ENCODE measurements at places on chromosomes 11 and 22.
A peak's percentile ranks its signal among the peaks of the same experiment; 100 is the strongest.

GRCh38 chr11:27081056-27081455 lies 40.4 kb downstream of the BBOX1 start:
- no peak for DNase-seq

DNA sequence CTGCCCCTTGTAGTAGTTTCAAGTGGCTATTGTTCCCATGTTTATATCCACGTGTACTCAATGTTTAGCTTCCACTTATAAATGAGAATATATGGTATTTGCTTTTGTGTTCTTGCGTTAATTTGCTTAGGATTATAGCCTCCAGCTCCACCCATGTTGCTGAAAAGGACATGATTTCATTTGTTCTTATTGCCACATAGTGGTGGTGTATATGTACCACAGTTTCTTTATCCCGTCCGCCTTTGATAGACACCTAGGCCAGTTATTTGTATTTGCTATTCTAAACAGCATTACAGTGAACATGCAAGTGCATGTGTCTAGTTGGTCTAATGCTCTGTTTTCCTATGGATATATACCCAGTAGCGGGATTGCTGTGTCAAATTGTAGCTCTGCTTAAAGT lies 6.8 kb downstream of the OR51B2 start:
- DNase-seq, result no peak

- no peak for DNase-seq
These were observed 9.1 kb downstream of the NDUFV1 start for GRCh38 chr11:67615728-67616430.

DNA sequence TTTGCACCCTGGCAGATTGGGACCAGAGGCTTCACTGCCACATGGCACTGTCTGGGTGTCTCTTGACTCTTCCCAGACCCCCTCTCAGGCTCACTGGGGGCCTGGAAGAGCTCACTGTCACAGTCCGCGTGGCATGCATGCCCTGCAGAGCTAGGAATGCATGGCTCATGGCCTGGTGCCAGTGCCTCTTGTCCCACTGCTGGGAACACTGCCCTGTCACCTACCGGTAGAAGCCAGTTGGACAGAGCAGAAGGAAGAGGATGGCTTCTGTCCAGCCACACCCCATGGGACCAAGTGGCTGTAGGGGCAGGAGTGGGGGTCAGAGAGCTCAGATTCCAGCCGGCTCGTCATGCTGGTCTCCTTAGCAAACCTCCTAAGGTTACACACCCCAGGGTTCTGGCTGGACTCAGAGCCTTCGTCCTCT lies 29.7 kb downstream of the MB start:
- DNase-seq, result peak; percentile 66

- DNase-seq, result no peak
These were observed 5.8 kb downstream of the CD44 start for GRCh38 chr11:35144806-35145205.

DNA sequence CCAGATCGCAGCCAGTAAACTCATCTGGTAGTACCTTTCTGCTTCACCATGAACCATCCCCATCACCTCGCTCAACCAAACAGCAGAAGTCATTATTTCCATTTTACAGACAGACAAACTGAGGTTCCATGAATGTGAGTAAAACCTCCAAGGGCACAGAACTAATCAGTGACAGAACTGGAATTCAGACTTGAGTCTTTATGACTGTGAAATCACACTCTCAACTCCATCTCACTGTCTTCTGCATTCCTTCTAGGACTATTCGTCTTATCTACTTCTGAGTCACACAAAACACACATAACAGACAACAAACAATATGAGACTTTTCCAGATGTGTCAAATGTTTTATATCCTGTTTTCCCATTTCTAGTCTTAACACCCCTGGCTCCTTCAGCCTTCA lies 9.3 kb upstream of the NUP50 start:
- no peak for DNase-seq

DNA sequence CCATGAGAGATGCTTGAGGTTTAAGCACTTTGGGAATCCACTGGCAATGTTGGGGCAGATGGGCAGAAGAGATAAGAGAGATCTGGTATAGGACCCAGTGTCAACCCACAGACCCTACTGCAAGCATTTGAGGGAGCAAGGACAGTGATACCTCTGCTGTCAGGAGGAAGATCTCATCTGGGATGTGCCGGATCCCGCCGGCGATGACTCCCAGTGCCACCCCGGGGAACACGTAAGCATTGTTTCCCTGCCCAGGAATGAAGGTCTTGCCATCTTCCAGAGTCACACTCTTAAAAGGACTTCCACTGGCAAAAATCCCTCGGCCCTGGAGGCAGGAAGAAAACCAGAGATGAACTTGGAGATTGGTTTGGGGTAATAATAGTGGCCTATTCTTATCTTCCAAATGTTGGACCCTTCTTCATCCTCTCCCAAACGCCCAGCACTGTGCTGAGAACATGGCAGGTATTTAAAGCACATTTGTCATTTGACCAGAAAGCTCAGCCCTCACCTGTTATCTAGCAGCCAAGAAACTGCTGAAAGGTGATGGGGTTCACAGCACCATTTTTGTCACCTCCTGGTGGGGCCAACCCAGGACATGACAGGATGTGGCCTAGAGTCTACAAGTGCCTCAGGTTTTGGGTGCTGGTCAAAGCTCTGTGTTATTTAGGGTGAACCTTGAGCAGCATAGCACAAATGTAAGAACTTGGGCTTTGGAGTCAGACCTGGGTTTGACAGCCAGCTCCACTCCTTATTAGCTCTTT lies 71.7 kb downstream of the CCDC81 start:
- DNase-seq, result no peak

GRCh38 chr11:126716456-126717083 lies 284.0 kb downstream of the KIRREL3 start:
- DNase-seq, result peak; percentile 72

DNA sequence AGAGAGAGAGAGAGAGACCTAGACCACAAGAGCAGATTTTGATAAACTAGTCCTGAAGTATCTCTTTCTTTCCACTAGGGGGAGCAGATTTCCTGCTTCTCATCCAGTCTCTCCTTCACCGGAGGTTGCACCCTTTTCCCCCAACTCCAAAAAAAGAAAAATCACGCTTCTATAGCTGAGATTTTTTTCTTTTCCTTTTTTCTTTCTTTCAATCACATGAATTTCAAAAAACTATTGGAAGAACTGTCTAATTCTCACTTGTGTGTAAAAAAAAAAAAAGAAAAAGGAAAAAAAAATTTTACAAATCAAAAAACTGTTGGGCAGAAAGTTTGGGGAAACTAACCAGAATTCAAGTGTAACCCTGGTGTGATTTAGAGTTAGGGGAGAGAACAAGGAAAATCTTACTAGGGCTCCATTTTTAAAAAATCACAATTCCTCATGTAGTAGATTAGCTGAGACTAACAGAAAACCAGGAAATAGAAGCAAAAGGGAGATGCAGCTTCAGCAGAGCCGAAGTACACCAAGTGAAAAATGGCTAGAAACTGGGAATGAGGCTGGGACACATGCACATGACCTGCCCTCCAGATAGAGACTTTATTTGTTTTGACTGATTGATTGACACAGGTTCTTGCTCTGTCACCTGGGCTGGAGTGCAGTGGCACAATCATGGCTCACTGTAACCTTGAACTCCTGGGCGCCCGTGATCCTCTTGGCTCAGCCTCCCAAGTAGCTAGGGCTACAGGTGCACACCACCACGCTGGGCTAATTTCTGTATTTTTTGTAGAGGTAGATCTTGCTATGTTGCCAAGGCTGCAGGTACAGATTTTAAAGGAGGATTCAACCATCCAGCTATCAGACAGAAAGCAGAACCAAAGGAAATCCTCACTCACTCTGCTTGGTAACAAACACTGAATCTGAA lies 27.1 kb downstream of the SDHD start:
- DNase-seq, result no peak

All from body of pancreas (tissue), 4 donors.